ENCODE measurements at places on chromosomes 1 and 21. TPM values are rescaled to one million over a fixed set of nuclear protein-coding genes. Genes with fewer than 3 reads are reported as not detected.
A peak's percentile ranks its signal among the peaks of the same experiment; 100 is the strongest.

DNA sequence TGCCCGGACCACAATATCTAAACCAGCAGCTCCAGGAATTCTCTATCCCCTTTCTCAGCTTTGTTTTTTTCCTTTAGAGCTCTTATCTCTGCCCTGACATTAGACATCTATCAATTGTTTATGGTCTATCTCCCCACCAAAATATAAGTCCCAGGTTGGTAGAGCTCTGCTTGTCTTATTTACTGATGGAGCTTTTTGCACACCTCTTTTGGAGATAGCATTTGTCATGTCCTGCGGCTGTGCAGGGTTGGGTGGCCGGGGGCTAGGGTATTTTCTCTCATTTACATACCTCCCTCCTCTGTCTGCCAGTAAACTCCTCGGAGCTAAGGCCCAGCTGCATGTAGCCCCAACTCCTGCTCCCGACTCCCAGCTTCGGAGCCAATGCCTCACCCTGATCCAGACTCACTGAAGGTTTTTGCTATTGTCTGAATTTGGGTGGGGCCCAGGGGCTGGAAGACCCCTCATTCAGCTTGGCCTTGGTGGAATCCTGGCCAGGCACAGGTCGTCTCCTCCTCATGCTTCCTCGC lies 11.1 kb upstream of the PDE9A start:
- DNase-seq: no peak

GRCh38 chr1:31624309-31624708 lies 6.8 kb downstream of the HCRTR1 start:
- DNase-seq: no peak

- no peak for DNase-seq
Measured at GRCh38 chr1:158037008-158037865, 43.8 kb downstream of the KIRREL1 start.

DNA sequence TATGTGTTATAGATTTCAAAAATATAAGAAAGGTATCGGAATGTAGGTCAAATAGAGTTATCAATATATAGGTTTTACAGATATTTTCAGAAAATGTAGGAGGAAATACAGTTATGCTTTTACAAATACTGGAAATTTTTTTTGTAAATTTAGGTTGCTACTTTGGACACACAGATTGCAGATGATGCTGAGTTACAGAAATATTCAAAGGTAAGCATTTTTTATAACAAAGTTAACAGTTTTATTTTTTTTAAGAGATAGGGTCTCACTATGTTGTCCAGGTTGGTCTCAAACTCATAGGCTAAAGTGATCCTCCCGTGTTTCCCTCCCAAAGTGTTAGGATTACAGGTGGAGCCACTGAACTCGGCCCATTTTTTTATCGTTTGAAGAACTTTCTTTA lies 66.0 kb downstream of the PATJ start:
- no peak for DNase-seq

DNA sequence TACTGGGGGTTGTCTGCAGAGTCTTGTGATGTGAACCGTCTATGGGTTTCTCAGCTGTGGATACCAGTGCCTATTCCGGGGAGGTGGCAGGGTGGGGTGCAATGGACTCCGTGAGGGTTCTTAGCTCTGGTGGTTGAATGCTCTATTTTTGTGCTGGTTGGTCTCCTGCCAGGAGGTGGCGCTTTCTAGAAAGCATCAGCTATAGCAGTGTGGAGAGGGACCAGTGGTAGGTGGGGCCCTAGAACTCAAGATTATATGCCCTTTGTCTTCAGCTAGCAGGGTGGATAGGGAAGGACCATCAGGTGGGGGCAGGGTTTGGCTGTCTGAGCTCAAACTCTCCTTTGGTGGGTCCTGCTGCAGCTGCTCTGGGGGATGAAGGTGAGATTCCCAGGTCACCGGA lies 127.3 kb upstream of the PLD5 start:
- no peak for DNase-seq

GRCh38 chr1:94989398-94989797 lies 62.5 kb upstream of the CNN3 start:
- no peak for DNase-seq

DNA sequence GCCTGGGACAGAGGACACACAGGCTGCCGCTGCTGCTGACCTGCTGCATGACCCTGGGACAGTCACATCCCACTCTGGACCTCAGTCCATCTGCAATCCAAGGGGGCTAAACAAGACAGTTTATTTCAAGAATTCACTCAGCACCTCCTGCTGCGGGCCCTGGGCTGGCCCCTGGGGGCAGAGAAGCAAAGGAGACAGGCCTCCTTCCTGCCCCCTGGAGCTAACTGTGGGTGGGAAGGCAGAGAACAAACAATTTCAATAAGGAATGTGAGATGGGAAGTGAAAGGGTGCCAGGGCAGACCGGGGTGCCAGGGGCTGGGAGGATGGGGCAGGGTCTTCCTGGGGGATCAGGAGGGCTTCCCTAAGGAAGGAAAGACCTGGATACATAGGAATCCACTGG lies 60.0 kb downstream of the TAS1R2 start:
- DNase-seq: no peak

DNA sequence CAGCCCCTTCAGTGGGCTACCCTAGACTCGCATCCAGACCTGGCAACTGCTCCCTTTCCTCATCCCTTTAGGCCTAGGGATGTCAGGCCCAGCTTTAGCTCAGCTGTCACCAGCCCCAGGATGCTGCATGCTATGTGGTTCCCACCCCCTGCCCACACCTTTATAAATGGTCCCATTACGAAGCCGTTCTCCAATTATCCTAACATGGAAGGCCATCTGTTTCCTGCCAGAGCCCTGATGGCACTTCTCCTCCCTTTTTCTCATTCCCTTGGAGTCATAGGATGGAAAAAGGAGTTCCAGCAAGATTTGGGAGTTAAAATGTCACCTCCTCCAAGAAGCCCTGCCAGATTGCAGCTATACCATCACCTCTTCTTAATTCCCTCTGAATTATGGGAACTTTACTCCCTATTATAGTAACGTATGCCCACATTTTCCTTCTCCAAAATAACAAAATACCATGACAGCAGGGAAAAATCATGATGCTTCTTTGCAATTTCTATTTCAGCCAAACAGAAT lies 205.0 kb upstream of the GRIK3 start:
- DNase-seq: no peak

DNA sequence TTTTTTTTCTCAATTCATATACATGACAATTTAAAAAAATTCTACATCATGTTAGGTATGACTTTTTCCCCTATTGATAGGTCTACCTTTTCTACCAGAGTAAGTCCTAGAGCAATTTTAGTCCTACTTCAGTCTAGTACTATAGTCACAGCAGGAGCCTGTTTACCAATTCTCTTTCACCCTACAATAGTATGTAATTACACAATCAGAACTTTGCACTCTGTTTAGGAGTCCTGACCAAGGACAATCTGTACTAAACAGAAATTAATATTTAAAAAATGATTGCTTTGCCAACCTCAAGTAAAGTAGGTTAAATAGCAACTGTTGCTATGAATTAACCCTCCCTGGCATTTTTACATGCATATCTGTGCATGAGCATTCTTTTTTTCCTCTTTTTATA lies 810 bp upstream of the CYP4A11 start:
- no peak for DNase-seq

DNA sequence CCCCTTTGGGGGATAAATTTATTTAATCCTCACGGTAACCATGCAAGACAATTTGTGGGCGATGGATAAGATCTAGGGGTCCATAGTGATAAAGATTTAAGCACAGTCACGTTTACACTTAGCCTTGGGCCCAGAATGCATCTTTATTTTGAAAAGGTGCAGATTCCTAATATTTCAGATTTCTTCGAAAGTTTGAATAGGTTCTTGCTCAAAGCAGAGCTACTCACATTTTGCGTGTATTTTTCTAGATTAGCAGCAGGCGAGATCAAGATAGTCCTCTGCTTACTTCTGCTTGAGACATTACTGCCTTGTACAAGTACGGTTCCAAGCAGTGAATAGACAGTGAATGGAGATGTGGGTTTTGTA lies 647 bp downstream of the TSEN15 start:
- DNase-seq: no peak

DNA sequence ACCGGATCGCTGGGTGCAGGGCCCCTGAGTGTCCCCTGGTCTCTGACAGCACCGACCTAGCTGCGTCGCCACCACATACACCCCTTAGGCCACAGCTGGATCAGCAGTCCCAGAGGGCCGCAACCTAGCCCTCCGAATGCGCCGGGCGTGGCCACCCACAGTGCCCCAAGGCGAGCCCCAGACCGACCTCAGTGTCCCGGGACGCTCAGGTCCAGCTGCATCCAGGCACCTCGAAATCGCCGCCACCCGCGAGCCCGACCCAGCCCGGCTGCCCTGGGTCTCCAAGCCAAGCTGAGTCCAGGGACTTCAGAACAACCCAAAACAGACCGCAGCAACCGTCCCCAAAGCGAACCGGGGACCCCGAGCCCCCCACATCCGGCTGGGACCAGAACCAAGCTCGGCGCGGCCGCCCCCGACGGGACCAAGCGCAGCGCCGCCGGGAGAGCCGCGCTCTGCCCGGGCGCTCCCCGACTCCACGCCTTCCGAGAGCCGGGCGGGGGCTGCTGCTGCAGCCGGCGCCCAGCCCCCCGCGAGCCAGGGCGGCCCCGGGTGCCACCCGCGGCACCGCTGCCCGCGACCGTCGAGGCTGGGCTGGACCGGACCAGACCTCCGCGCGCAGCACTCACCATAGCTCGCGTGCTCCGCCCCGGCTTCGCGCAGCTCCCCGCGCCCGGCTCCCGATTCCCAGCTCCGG lies 54.6 kb upstream of the ECE1 start:
- DNase-seq: peak; percentile 77

- DNase-seq: no peak
Measured at GRCh38 chr1:35452106-35452774, 105.0 kb downstream of the KIAA0319L start.

The HNRNPR gene
- total RNA-seq: 85.3 TPM

The RHBG gene
- 8.4 TPM for total RNA-seq

The C8A gene
- not detected for total RNA-seq

The OR2AK2 gene
- not detected for total RNA-seq

The MROH9 gene
- not detected for total RNA-seq

The FCMR gene
- total RNA-seq: 2.6 TPM

The CAMK2N1 gene
- 18.1 TPM for total RNA-seq

The ILF2 gene
- total RNA-seq: 105 TPM

The SPRR1B gene
- 247 TPM for total RNA-seq
